ENCODE measurements at places on chromosomes 5 and 9. TPM values are rescaled to one million over a fixed set of nuclear protein-coding genes. Genes with fewer than 3 reads are reported as not detected.

TRIM32 gene
- total RNA-seq: 18.2 TPM

ERCC8 gene
- total RNA-seq: 7.6 TPM

CATSPER3 gene
- 0.89 TPM for total RNA-seq

FBXL7 gene
- not detected for total RNA-seq

CFAP157 gene
- 0.16 TPM for total RNA-seq

WDR38 gene
- total RNA-seq: not detected

ACSL6 gene
- 21.5 TPM for total RNA-seq

CETN3 gene
- total RNA-seq: 31.3 TPM

PCDHGA6 gene
- total RNA-seq: 0.11 TPM

AMBP gene
- not detected for total RNA-seq

BARX1 gene
- total RNA-seq: 0.53 TPM

SNAPC4 gene
- total RNA-seq: 9.6 TPM

TERT gene
- 0.44 TPM for total RNA-seq

ZNF484 gene
- total RNA-seq: 10.4 TPM

HSPB3 gene
- not detected for total RNA-seq

TUSC1 gene
- 0.10 TPM for total RNA-seq

IRX4 gene
- total RNA-seq: not detected

DNA sequence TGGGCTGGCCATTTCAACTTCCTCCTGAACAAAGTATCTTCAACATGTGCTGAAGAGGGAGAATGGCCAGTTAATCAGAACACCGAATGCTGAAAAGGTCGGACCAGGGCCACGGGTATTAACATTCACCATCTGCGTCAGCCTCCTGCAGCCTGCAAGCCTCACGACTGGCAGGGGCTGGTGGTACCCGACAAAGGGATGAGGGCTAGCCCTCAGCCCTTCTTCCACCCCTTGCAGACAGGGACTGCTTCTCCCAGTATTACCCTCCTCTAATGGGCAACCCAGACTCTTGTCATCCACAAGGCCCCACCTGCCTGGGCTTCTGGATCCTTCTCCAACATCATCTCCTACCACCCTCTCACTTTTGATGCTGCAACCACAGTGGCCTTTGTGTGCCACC lies 246.6 kb downstream of the FSTL4 start:
- no peak for DNase-seq

DNA sequence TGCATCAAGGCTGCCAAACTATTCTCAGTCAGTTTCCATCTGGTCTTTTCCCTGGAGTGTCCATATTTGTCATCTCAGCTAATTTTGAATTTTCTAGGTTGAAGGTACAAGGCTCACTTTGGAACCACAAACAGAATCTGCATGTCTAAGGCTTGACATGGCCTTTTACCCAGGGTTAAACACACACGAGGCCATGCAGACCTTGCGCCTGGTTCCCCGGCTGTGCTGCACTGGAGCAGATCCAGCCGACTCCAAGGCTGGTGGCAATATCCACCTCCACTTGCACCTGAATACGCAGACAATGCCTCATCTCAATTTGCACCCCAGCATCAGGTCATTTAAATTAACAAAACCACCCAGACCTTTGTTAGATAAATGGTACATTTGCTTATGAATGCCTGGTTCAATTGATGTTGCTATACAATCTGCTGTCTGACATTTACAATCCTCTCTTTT lies 276.2 kb downstream of the HSPA4 start:
- no peak for DNase-seq

GRCh38 chr9:128439273-128439672 lies 16.5 kb upstream of the ODF2 start:
- no peak for DNase-seq

DNA sequence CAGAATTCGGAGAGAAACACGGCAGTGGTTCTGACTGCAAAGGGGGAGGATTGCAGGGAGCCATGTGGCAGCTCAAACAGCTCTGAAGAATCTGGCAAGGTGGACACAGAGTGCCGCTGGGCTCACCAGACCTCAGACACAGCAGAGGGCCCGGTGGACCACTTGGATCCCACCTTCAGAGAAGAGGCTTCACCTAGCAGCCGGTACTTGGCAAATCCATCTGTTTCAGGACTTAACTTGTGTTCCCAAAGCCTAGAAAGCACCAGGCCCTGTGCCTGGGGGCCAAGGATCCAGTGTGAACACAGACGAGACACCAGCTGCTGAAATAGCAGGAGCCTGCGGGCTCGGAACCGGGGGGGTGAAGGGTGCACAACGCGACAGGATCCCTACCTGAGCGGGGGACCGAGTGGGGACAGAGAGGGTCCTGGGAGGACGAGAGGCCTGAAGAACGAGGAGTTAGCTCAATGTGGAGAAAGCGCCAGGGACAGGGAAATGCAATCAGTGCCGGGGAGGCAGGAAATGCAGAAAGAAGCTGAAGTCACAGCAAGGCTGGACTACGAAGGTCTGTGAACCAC lies 44.6 kb downstream of the BTNL9 start:
- DNase-seq: no peak

- DNase-seq: no peak
These were observed 46.4 kb downstream of the MOCS2 start for GRCh38 chr5:53063176-53063575.

DNA sequence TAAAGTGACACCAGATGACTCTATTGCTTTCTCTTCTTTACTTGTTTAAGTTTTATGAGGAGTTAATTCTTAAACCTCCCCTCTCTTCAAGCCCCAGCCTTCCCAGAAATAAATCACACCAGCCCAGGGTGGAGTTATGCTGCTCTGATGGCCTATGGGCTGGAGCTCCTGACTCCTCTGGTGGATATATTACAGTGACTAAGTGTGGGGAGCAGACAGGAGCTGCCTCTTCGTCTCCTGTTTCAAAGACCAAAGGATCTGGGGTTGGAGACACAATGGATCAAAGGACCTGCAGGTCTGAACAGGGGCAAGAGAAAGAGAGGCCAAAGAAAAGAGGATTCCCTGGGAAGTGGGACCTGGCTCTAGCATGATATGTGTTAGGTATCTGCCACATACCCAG lies 312.0 kb upstream of the MSX2 start:
- no peak for DNase-seq

DNA sequence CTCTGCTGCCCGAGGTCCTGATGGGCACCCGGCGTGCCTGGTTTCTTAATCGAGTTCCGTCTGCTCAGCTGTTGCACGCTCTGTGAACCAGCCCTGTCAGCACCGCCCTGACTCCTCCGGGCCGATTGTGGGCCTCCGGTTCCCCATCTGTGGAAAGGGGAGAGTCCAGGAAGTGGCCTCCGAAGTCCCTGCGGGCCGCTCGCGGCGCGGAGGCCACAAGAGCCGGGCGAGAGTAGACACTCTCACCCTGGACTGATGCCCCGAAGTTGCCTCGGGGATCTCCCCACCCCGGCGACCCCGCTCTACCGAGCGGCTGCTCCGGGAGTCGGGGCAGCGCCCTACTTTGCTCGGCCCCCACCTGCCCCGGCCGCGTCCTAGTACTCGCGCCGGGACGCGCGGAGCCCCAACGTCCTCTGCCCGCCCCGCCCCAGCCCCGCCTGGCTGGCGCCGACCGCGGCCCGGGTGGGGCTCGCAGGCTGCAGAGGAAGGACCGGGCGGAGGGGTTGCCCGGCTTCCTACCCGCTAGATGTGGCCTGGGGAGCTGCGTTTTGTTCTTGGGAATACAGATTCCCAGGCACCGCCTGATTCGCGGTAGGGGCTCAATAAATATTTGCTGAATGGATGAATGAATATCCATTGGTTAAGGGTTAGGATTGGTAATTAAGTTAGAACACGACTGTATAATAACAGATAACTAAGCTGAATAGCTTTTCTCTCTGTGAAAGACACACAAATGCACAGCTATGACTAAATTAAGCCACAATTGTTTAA lies 935 bp upstream of the ZNF367 start:
- DNase-seq: peak; percentile 80

GRCh38 chr5:149071756-149072155 lies 8.9 kb upstream of the SH3TC2 start:
- no peak for DNase-seq

DNA sequence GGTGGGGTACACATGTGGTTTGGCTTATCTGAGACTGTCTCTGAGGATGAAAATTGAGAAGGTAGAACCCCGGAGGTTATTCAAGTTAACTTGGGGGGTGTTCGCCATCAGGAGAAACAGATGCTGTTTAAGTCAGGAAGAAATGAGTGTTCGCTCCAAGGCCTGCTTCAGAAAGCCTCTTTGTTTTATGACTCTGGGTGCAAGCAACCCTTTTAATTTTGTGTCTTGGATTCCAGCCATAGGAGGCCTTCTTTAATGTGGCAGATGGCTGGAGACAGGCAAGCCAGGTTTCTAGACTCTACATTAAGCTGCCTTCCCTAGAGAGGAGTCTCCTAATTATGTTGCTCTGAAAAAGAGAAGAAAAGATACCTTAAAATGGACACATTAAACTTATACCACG lies 4.2 kb upstream of the SMAD5 start:
- no peak for DNase-seq

DNA sequence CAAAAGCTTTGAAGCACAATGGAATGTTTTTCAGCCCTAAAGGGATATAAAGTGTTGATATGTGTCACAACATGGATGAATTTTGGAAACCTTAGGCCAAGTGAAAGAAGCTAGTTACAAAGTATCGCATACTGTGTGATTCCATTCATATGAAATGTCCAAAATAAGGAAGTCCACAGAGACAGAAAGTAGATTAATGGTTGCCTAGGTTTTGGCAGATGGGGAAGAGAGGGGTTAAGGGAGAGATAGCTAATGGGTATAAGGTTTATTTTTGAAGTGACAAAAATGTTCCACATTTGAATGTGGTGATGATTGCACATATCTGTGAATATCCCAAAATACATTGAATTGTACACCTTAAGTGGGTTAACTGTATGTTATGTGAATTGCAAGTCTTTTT lies 57.5 kb upstream of the MCCC2 start:
- DNase-seq: no peak

GRCh38 chr5:178899289-178899688 lies 3.6 kb downstream of the ZFP2 start:
- no peak for DNase-seq

DNA sequence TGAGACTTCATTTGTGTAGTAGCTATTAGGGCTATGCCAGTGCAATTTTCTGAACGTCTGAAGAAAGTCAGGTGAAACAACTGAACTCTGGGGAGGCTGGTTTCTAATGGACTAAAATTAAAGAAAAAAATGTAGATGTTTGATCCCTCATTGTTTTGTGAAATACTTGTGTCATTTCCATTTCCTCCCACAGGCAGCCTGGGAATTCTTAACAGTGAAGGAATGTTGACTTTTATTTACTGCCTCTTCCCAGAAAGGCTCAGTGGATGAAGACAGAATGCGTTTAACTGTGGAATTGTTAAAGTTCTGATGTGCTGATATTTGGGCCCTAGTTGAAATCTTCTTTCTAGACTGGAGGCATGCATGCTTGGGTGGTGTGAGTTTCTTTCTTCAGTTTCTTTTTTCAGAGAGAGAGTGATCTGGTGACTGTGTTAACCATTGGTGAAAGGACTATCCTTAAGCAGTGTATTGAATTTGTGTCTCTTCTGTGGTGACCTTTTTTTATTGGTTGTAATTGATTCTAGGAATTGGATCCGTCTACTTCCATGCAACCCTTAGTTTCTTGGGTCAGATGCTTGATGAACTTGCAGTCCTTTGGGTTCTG lies 15.5 kb downstream of the ACER2 start:
- no peak for DNase-seq

DNA sequence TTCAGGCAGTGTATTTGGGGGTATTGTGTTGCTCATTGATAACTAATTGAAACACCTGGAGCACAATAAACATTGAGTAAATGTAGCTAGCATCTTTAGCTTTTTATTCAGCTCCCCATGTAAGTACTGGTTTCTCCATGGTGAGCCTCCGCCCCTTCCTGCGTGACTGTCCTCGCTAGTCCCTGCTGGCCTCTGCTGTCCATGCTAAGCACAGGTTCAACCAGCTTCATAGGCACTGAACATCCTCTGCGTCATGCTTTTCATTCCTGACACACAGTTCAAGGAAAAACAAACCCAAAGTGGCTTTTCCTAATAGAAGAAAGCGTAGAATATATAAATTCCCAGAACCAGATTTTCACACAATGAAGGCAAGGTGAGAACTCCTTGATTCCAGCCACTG lies 27.3 kb upstream of the DAP start:
- no peak for DNase-seq

GRCh38 chr5:10863763-10864383 lies 102.8 kb upstream of the DAP start:
- peak; percentile 69 for DNase-seq

DNA sequence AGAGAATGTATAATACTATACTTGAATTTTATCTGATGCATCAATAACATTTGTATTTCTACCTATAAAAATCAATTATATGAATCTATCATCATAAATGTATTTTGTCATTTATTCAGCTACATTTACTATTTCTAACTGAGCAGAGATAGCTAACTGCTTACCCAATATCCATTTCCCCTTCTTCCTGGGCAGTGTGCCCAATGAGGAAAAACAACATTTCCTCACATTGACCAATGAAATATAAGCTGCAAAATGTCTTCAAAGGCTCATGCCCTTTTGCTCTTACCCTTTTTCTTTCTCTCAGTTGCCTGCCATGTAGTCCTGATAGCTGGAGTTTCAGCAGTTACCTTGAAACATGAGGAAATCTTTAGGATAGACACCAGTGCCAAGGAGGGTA lies 385.8 kb upstream of the PCSK5 start:
- DNase-seq: no peak

DNA sequence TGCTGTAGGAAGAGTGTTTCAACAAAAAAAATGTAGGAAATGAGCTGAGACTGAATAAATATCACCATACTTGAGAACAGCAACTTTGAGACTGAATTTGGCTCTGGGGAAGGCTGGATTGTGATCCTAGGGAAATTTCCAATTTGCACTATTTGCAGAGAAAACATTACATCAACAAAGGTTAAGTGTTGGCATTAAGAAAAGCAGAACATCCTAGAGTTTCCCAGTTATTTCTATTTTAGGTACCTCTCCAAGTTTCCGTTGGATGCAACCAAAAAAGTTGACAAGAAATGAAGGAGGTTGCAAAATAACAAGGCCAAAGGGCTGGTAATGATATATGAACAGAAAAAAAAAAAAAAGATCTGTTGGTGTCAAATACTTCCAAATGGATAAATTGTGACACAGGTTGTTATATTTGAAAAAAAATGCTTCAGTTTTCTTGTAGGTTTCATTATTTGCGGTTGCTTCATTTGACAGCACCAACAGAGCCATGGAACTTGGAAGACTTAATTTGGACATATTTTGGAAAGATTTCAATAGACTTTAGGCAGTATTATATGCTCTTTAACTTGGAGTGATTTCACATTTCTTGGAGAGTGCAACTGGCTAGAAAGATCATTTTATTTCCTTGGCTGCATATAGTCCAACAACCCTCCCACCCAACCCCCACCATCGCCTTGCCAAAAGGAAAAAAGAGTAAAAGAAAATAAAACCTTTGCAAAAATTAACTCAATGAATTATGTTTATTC lies 230.8 kb downstream of the ZNF608 start:
- DNase-seq: no peak

DNA sequence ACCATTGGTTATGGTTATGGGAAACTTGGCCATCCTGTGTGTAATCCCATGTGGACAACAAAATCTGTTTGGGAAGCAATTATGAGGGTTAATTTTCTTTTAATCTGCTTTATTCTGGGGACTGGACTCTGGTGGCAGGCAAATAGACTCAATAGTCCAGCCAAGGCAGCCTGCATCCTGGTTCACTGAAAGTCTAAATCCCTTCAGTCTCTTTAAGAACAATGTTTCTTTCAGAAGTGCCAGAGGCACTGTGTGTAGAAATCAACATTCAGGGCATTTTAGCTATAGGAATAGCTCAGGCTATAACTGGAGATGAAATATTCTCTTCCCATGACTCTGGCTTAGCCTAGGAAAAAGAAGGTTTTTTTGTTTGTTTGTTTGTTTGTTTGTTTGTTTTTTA lies 118.0 kb downstream of the SPATA31D1 start:
- DNase-seq: no peak
